ENCODE measurements at places on chromosomes 12 and 14. TPM values are rescaled to one million over a fixed set of nuclear protein-coding genes. Genes with fewer than 3 reads are reported as not detected.

The SMIM41 gene
- not detected for total RNA-seq

The TAS2R42 gene
- total RNA-seq = not detected

The ADAMTS20 gene
- total RNA-seq = not detected

The BDKRB1 gene
- not detected for total RNA-seq

The RIN3 gene
- 46.0 TPM for total RNA-seq

The RNASE9 gene
- total RNA-seq = not detected

The PELI2 gene
- 2.7 TPM for total RNA-seq

The WNT1 gene
- total RNA-seq = not detected

The KRT77 gene
- total RNA-seq = not detected
